Activated naive CD4-positive, alpha-beta T cell treated with anti-CD3 and anti-CD28 coated beads, Interleukin-2, amount 50 U/mL, for 16 hours (primary cell): ENCODE measurements at places on chromosomes 5 and 9.

DNA sequence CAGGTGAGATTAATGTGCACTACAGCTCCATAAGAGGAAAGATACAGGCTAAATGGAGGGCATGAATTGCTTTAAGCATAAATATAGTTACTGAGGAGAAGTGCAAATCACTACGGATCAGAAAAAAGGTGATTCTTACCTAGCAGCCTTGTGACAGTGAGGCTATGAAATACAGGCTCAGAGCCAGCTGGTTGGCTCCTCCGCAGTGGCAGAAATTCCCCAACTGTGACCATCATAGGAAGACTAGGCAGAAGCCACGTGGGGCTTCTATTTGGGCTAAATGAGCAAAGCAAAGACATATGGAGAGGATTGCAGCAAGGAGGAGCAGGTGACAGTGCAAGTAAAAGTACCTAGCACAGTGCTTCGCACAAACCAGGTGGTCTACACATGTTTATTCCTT is 40.5 kb downstream of the CDO1 start:
- DNase-seq, result no peak

DNA sequence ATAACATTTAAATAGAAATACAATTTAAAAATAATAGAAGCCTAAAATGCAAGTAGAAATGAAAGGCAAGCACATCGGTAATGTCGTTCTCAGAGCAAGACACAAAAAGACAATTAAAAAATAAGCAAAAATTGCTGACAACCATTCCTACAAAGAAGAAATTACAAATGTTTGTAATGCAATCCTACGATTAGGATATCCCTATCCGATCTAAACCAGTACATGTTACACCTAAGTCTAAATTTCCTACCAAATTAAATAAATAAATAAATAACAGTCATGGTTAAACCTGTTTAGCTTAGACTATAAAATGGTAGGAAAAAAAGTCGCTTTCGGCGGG is 90.0 kb downstream of the ANXA2R start:
- no peak for DNase-seq

- DNase-seq, result no peak
Measured at GRCh38 chr9:73863924-73864323, 633.2 kb upstream of the RORB start.

DNA sequence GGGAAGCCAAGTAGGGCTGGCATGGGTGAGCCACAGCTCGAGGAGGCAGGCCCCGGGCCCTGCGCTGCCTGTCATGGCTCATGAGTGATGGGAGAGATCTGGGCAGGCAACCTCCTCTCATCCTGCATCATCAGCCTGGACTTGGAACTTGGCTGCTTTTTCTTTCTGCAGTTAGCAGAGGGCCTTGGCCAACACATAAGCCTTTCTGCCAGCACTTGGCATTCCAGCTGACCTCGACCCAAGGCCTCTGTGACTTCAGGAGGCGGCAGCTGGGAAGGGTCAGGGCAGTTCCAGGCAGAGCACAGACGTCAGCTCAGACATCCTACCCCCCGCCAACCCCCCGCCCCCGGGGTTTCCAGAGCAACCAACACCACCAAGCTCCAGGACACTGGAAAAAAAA is 7.6 kb downstream of the S1PR3 start:
- DNase-seq, result no peak

DNA sequence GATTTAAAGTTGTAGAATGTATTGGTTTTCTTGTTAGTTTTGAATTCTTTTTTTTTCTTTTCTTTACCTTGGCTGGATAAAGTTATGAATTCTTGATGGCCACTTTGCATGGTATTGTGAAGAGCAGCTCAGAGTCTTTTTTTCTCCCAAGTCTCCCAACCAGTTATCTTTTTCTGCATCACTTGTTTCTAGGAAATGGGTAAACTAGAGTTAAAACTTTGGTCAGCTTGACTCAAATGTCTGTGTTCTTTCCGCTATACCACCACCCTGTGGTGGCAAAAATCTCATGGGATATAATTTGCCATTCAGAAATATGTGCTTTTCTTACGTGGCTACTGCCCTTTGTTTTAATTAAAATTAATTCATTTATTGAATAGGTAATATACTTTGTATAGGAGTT is 113.2 kb downstream of the UNC13B start:
- no peak for DNase-seq

DNA sequence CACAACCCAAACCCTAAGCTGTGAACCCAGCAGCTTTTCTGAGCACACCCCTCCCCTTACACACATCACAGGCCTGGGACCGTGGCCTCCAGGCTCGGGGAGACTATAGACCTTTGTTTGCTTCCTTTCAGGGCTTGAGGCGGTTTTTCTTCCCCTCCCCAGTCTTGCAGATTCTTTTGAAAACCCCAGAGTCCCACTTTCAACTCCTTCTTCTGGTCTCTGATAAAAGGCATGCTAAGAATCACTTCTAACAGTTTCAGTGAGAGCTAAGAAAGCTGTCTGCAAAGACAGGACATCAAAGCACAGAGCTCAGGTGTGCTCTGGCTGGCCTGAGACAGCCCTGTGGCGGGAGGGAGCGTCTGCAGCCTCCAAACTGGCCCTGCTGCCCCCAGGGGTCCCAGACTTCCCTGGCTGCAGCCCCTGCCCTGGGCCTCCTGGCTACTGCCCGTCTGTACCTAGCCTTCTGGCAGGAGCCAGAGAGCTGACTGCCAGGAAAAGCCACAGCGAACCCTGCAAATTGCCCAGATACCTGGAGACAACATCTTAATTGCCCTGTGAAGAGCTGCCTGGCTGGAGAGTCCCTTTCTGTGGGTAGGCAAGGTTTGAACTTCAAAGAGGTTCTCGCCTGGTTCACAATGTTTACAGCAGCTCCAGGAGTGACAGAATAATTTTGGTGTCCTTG is 138.9 kb downstream of the GADD45G start:
- peak; percentile 32 for DNase-seq

GRCh38 chr9:97508852-97509251 is 7.4 kb downstream of the TMOD1 start:
- DNase-seq, result no peak
